ENCODE measurements at places on chromosomes 7 and 10.

DNA sequence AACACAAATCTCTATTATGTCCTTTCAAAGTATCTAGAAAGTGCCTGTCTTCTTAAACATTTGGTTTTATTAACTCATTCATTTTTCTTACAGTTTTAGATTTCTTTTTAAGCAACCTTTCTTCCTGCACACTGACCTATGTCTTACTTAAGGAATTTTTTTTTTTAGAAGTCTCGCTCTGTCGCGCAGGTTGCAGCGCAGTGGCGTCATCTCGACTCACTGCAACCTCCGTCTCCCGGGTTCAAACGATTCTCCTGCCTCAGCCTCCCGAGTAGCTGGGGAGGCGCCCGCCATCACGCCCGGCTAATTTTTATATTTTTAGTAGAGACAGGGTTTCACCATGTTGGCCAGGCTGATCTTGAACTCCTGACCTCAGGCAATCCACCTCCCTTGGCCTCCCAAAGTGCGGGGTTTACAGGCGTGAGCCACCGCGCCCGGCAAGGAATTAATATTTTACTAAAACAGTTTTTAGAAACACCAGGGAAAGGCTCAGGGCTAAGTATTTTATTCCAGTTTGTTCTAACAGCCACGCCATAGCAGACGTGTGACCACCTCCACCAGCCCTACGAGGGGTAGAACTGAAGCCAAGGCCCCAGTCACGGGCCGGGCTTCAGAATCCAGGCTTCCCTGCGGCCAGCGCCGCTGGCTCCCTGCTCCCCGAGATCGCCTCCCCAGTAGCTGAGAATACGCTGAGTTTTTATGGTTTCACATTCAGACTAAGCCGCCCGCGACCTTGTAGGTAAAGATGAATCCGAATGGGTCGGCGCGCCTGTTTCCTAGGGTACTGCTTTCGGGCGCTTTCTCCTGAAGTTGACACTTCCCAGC, 941 bp upstream of the LUC7L2 start:
- peak; percentile 68 for DNase-seq

DNA sequence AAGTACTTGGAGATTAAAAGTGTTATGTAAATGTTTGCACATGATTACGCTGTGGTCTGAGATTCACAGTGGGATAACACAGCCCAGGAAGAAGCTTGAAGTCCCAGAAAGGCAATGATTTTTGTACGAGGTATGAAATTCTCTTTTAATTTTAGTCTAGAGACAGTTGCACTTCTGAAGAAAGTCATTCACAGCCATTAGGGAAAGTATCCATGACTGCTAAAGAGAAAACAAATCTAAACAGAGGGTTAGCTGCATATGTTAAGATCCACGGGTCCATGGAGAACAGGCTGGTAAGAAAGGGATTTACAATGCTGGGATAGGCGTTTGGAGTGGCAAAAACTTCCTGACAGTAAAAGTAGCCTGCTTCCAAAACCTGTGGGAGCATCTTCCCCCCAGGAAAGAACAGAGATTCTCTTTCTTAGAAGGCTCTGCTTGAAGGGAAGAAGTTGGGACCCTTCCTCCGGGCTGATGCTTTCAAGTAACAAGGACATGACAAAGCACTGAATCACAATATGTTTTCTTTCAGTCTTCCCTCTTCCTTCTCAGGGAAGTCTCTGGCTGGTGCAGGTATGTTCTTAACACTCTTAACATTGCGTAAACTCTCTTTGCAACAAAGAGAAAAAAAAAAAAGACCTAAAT, 220.8 kb upstream of the CELF2 start:
- DNase-seq = no peak

- no peak for DNase-seq
Observed at GRCh38 chr10:30828680-30829079, 199.1 kb upstream of the LYZL2 start.

DNA sequence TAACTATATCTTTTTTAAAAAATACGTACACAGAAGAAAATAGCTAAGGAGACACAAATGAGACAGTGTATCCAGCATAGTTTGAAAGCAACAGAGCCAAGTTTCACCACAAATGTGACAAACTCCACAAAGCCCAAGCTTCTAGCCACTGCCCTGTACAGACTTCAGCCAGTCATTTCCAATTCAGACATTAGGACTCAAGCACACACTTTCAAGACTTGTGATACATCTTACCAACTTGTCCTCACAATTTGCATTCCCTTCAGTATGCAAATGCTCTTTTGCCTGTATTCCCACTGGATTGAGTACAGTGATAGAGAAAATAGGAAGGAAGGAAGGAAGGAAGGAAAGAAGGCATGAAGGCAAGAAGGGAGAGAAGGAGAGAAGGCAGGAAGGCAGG, 510.4 kb downstream of the KCNMA1 start:
- DNase-seq = no peak

DNA sequence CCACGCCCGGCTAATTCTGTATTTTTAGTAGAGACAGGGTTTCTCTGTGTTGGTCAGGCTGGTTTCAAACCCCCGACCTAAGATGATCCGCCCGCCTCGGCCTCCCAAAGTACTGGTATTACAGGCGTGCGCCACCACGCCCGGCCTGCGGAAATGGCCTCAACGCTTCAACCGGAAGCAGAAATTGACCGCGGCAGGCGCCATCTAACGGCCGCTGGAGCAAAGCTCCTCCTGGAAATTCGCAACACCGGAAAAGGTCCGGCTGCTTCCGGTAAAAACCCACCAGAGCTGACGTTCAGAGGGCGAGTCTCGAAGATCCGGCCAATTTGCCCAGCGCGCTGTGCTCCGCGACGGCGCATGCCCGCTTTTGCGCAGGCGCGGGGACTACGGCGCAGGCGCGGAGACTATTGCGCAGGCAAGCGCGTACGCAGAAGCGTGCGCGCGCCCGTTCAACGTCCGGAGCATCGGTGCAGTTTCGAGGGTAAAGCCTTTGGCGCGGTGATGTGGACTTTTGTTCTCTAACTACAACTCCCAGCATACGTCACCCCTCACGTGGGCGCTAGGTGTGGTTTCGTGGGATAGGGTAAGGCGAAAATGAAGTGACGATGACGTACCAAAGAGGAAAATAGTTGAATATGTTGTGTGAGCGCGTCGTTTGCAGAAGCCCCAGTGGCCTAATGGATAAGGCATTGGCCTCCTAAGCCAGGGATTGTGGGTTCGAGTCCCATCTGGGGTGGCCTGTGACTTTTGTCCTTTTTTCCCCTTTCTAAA, 915 bp upstream of the FMC1 start:
- peak; percentile 92 for DNase-seq

- DNase-seq = peak; percentile 48
Observed at GRCh38 chr10:98086837-98087708, 47.4 kb upstream of the R3HCC1L start.

- DNase-seq = no peak
Observed at GRCh38 chr10:60731134-60731885, 47.0 kb upstream of the CDK1 start.

DNA sequence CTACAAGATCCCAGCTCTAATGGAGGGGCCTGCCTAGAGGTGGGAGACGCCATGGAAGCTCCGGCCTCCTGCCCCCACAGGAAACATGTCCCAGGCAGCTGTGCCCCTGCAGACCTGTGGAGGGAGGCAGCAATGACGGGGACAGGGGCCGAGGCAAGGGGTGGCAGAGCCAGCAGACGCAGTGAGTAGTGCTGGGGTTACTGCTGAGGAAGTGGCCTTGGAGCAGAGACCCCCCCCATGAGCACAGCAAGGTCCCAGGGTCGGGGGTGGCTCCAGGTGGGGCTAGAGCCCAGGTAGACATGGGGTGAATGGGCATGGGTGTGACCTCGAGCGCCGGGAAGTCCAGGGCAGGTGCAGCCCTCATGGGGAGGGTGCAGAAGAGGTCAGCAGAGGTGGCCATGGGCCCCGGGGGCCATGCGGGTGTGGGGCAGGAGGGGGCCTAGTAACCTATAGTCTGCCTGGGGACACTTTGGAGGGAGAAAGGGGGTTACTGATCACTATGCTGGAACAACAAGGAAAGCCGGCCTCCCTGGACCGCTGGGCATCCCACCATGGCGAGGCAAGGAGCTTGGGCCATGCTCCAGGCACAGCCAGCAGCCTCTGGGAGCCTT, 45.5 kb downstream of the JAKMIP3 start:
- DNase-seq = no peak

DNA sequence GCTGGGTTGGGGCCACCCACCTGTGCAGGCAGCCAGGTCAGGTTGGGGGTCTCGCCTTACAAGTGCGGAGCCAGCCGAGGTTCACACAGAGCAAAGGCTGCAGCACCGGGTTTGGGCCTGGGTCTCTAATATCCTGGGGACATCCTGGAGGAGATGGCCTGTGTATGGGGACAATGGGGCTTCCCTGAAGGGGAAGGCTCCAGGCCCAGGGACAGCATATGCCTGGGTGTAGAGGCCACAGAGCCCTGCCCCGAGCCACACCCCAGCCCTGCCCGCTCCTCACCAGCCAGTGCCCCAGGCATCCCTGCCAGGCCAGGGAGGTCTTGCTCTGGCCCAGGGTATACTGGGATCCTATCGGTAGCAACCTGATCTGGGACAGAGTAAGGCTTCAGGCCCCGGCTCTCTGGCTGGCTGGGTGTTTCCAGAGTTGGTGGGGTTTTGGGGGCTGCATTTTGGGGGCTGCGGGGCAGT, 9.1 kb downstream of the TTYH3 start:
- DNase-seq = no peak

- no peak for DNase-seq
Observed at GRCh38 chr10:49652421-49653272, 26.8 kb upstream of the C10orf53 start.

- DNase-seq = no peak
Observed at GRCh38 chr7:114418117-114418516, 3.5 kb downstream of the FOXP2 start.

- no peak for DNase-seq
Observed at GRCh38 chr10:101668566-101668965, 26.4 kb downstream of the FBXW4 start.

Measured in SK-N-SH (cell line).